NCI-H1048 (cell line): ENCODE measurements at places on chromosomes 12 and 14.

- no peak for DNase-seq
Observed at GRCh38 chr12:34342048-34342447, 319.8 kb downstream of the ALG10 start.

DNA sequence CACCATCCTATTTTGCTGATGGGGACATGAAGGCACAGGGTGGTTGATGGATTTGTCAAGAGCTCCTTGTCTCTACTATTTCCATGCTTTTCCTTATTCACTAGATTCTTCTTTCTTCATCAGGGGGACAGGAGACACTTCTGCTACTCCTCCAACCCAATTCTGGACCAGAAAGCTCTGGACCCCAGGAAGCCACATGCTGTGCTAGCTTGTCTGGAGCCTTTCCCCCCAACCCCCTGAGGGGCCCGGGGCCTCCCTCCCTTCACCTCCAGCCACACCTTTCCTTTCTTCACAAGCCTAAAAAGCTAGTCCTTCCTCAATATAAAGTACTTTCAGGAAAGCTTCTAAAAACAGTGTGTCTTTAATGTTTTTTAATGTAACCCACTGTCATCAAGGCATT is 75.1 kb upstream of the CAPRIN2 start:
- no peak for DNase-seq

- DNase-seq = no peak
Observed at GRCh38 chr12:56716458-56716857, 8.6 kb downstream of the NACA start.

DNA sequence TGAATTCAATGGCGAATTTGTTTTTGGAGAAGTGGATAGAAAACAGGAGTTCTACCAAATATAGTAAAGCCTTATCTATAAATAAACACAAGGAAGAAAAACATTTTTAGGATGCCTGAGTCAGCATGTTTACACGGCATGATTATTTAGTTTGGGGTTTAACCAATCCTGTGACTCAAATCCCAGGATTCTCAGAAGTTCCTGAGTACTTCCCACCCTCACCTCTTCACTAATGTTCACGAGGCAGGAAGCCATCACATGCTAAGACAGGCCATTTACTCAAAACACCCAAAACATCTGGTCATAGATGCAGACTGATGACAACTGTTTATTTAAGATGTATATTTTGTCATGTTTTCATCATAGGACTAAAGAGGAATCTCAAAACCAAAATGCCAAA is 3.4 kb upstream of the GLRX5 start:
- no peak for DNase-seq
